Tibial artery (tissue), 4 donors: ENCODE measurements at places on chromosomes 16 and 17.

- DNase-seq, result no peak
- no peak overlapping the region for H3K4me3 ChIP-seq
- H3K36me3 ChIP-seq, result no peaks in the 10 kb centered on the region
- H3K27ac ChIP-seq, result no peak overlapping the region
These were observed 560.6 kb downstream of the CDH13 start for GRCh38 chr16:83187405-83187804.

DNA sequence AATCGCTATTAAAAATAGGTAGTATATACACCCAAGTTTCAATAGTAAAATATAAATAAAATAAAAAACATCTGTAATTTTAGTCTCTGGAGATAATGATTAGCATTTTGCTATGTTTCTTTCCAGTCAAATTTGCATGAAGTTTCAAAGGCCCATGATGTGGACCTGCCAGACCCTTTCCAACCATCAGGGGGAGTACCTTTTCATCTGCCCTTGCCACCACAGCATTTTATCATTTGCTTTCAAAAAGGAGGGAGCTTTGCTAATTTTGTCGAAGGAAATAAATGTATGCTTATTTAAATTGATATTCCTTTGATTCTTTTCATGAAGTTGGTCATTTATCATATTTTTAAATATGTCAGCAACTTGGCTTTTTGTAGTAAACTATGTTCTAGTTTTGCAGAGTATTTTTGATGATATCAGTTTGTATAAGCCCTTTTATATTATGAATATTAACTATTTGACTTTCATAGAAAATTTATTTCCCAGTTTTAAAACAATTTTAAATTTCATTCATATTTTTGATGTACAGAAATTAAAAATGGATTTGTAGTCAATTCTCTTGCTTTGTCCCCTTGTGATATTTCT is 115.2 kb upstream of the NETO2 start:
- H3K4me3 ChIP-seq, result no peak overlapping the region
- no peak overlapping the region for H3K27ac ChIP-seq
- DNase-seq, result no peak

DNA sequence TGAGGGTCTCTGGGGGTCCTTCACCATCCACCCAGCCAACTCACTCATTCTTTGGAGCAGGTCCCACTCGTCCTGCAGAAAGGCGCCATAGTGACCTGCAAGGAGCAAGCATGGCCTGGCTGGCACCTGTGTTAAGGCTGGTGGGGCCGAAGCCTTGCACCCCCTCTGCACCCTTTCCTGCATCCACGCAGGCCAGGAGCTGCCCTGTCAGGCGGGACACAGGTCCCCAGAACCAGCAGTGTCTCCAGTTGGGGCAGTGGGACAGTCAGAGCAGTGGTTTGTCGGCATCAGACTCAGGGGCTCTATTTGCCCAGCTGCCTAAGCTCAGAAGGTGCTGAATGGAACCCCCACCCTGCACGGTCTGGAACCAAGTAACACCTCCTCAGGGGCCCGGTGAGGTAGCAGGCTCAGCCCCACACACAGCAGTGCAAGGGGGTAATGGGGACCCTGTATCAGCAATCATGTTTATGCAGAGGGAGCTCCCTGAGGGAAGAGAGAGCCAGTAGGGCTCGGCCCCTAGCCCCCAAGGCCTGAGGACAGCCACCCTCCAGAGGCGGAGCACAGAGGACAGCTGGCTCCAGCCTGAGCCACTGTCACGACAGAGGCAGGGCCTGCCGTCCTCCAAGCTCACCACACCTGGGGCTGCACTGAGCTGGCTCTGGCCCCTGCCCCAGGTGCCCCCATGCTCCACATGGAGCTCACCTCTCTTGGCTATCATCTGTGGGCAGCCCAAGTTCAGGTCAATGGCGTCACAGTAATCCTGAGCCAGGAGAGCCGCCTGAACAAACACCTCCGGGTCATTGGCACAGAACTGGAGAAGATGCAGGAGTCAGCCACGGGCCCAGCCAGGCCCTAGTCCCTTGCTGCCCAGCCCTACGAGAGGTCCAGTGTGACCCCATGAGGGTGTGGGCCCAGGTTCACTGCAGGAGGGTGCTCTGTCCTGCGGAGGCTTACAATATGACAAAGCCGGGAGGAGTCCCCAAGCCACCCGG is 1.9 kb downstream of the DUS1L start:
- peaks cover 26% of the 10 kb centered on the region for H3K4me1 ChIP-seq
- H3K27me3 ChIP-seq, result no peaks in the 10 kb centered on the region
- no peak overlapping the region for H3K4me3 ChIP-seq
- no peak for DNase-seq
- no peak overlapping the region for H3K27ac ChIP-seq

DNA sequence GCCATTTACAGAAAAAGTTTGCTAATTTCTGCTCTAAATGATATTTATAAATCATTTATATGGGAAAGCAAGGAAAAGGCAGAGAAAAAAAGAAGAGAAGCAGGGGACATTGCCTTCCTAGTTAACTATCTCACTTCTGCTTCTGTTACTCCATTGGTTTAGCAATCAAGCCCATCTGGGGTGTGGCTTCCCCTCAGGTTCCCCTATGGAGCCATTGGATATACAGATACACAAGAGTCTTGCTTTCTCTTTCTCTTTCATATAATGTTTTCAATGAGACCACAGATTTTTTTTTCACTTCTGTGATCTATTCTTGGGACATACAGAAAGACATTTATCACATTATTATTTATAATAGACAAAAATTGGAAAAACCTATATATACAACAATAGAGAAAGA is 105.6 kb upstream of the TOM1L1 start:
- no peaks in the 10 kb centered on the region for H3K4me1 ChIP-seq
- DNase-seq, result no peak
- H3K27me3 ChIP-seq, result no peaks in the 10 kb centered on the region
- H3K36me3 ChIP-seq, result no peaks in the 10 kb centered on the region

DNA sequence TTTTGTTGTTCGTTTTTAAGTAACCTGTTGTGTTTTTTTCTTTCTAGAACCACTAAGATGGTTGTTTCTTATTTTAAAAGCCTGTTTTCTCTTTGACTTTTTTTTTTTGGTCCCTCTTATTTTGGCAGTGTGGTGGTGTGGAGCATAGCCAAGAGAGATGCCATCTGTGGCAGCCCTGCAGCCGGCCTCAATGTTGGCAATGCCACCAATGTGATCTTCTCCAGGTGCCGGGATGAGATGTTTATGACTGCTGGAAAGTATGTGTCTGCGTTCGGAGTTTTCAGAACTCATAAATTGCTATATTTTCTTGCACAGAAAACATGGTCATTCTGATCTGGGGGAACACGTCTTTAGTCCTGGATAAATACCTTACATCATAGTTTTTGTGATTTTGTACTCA is 17.6 kb downstream of the CFAP52 start:
- no peak for DNase-seq
- H3K4me3 ChIP-seq, result no peak overlapping the region
- no peak overlapping the region for H3K27ac ChIP-seq
- no peaks in the 10 kb centered on the region for H3K36me3 ChIP-seq

DNA sequence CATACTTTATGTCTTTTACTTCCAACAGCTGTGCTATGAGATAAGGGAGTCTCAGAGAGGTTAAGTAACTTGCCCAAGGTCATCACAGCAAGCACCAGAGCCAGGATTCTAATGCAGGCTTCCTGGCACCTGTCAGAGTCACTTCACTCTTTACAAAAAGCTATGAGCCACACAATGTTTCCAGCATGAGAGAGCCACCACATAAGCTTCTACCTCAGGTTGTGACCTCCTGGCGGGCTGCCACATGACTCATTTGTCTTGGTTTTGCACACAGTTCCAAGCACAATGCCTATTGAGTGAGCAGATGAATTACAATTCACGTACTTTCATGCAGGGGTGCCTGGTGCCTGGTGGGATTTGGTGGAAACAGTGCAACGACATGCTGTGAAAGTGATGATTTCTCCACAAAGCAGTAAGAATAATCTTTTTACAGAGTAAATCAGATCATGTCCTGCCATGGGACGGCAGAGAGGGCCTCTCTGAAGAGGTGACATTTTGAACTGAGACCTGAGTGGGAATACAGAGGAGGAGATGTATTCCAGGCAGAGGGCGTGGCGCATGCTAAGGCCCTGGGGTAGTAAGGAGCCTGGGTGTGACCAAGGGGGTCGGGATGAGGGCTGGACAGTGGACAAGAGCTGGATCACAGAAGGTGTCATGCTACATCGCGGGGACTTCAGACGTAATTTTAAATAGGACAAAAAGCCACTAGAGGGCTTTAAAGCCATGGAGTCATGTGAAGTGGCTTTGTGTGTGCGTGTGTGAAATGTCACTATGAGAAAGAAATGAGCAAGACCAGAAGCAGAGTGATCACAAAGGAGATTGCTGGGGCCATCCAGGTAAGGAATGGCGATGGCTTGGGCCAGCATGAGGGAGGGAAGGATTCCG is 53.4 kb downstream of the CACNG3 start:
- no peaks in the 10 kb centered on the region for H3K27me3 ChIP-seq
- no peak for DNase-seq
- H3K27ac ChIP-seq, result no peak overlapping the region
- H3K36me3 ChIP-seq, result no peaks in the 10 kb centered on the region
- H3K4me3 ChIP-seq, result no peak overlapping the region

DNA sequence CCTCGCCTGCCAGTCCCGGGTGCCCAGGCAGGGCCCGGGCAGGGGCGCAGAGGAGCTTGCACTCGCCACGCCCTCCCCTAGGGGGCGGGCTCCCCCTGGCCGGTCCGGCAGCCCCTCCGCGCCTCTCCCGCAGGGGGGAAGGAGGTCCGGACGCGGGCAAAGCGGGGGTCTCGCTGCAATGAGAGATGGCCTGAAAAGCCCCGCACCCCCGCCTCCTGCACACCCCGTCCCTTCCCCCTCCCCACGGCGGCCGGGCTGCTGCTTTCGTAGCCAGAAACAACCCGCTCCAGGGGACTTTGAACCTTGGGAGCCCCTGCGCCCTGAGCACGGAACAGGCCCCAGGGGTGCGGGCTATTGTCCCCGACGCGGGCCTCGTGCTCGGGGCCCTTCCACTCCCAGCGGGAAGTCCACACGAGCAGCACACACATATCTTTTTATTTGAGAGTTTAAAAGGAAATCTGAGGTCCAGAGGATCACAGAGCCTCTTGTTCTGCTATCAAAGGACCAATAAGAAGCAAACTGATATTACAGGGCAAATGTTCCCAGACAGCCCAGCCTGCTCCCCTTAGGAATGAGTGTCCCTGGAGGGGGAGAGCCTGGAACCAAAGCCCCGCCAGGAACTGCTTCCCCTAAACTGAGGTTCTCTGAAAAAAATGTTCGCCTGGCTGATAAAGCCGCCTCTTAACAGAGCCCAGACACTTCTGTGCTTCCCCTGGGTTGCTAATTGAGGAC is 5.8 kb upstream of the CBX4 start:
- no peaks in the 10 kb centered on the region for H3K36me3 ChIP-seq
- no peaks in the 10 kb centered on the region for H3K4me1 ChIP-seq
- no peak for DNase-seq
- H3K27ac ChIP-seq, result peak overlapping the region; percentile 51
- peaks cover 8% of the 10 kb centered on the region for H3K27me3 ChIP-seq
- H3K4me3 ChIP-seq, result peak overlapping the region; percentile 59

DNA sequence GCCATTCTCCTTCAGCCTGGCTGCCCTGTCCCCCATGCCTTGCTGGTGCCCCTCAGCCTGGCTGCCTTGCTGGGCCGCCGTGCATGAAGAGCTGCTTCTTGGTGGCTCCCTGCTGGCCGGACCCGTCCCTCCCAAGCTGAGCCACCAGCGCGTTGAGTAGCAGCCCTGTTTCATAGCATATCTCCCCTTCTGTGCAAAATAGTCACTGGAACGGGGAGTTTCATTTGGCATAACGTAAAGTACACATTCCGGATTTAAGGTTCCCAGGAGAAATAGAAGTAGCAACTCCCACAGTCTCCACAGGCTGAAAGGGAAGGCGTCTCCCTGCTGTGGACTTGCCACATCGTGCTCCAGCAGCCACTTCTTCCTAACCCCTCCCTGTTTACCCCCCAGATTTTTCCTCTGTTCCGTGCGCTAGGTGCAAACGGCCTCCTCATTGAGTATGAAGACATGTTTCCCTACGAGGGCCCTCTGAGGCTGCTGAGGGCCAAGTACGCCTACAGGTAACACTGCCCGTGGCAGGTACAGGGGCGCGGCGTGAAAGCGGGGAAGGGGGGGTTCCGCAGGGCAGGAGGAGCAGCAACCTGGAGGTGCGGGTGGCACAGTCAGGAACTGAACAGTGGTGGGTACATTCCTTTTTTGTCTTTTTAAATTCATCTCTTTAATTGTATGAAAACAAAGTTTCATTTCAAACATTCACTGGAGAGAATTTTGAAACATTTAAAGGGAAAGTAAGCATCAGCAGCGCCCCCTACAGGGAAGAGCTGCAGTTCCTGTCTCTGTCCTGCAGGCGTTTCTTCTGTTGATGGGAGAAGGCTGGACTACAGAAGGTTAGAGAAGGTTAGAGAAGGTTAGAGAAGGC is 5.8 kb upstream of the OGFOD3 start:
- peaks cover 5% of the 10 kb centered on the region for H3K36me3 ChIP-seq
- H3K27ac ChIP-seq, result peak overlapping the region; percentile 74
- H3K4me1 ChIP-seq, result peaks cover 11% of the 10 kb centered on the region
- peak overlapping the region; percentile 46 for H3K4me3 ChIP-seq
- peak; percentile 80 for DNase-seq

- H3K4me3 ChIP-seq, result no peak overlapping the region
- H3K36me3 ChIP-seq, result no peaks in the 10 kb centered on the region
- H3K27ac ChIP-seq, result no peak overlapping the region
- no peak for DNase-seq
- H3K4me1 ChIP-seq, result peaks cover 9% of the 10 kb centered on the region
These were observed 12.1 kb upstream of the COTL1 start for GRCh38 chr16:84630009-84630408.

DNA sequence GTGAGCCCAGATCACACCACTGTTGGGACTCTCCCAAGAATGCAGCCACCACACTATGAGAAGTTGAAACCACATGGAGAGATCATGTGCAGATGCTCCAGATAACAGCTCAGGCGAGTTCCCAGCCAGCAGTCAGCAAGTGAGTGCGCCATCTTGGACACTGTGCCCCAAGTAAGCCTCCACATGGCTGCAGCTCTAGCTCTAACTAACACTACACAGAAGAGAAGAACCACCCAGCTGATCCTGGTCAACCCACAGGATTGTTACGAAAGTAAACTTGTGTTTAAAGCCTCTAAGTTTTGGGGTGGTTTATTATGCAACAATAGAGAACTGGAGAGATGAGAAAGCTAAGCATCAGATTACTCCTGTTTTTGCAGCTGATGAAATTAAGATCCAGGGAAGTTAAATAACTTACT is 25.8 kb downstream of the SLC38A7 start:
- no peaks in the 10 kb centered on the region for H3K4me1 ChIP-seq
- no peak for DNase-seq
- no peaks in the 10 kb centered on the region for H3K27me3 ChIP-seq
- no peaks in the 10 kb centered on the region for H3K36me3 ChIP-seq
- no peak overlapping the region for H3K27ac ChIP-seq

GRCh38 chr17:49577963-49578362 is 2.3 kb downstream of the NXPH3 start:
- H3K27me3 ChIP-seq, result no peaks in the 10 kb centered on the region
- H3K4me3 ChIP-seq, result peak overlapping the region; percentile 91
- no peak for DNase-seq
- no peaks in the 10 kb centered on the region for H3K4me1 ChIP-seq
- H3K27ac ChIP-seq, result peak overlapping the region; percentile 93
- peaks cover 6% of the 10 kb centered on the region for H3K36me3 ChIP-seq
